ENCODE measurements at places on chromosomes 5 and 9.
A peak's percentile ranks its signal among the peaks of the same experiment; 100 is the strongest.

- no peak for DNase-seq
Observed at GRCh38 chr5:5929291-5930020, 448.9 kb downstream of the MED10 start.

DNA sequence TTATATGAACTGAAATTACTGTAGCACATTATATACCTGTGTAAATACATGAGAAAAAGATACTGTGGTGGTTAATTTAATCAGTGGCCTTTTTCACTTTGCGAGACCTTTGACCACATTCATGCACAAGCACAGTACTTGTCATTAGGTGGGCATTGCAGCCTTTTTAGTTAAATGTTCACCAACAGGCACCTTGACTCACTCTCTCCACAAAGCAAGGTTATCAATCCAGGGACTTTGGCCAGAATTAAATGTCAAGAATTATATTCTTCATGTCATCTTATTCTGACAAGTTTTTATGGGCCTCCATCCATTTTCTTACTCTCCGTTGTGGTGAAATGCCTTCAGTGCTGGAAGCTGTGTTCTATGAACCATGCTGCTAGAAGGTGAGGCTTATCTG lies 72.2 kb downstream of the AOPEP start:
- DNase-seq: no peak

DNA sequence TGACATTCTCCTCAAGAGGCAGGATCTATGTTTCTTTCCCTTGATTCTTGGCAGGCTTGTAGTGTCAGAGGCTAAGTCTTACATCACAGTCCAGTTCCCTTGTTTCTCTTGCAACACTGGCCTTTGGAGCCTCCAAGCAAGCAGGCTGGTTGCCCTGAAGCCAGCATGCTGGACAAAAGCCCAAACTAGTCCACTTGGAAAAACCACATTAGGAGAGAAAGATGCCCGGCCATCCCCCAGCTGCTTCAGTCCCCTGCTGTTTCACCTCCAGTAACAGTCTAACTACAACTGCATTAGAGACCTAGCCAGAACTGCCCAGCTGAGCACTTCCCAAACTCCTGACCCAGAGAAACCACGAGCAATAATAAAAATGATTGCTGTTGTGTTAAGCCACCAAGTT lies 87.6 kb downstream of the ADAMTS6 start:
- peak; percentile 95 for DNase-seq

- no peak for DNase-seq
Observed at GRCh38 chr9:101232405-101232977, 152.3 kb downstream of the BAAT start.

DNA sequence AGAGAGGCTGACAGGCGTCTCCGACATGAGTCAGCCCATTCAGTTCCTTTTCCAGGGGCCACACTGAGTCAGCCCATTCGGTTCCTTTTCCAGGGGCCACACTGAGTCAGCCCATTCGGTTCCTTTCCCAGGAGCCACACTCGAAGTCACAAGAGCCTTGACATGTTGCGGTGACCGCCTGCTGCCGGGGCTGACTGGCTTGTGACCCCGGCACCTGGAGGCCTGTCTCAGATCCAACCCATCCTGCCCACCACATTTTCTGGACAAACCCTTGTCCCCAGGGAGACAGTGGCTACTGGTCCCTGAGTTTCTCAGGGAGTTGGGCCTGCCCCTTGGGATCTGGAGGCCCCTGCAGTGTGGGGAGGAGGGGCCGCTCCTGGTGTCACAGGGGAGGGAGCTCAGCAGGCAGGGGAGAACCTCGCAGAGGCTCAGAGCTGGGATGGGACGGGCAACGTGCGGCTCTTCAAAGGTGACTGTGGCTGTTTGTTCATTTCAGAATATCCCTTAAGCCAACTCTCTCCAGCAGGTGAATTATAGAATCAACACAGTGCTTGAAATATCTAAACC lies 40.5 kb upstream of the LPCAT1 start:
- DNase-seq: no peak

DNA sequence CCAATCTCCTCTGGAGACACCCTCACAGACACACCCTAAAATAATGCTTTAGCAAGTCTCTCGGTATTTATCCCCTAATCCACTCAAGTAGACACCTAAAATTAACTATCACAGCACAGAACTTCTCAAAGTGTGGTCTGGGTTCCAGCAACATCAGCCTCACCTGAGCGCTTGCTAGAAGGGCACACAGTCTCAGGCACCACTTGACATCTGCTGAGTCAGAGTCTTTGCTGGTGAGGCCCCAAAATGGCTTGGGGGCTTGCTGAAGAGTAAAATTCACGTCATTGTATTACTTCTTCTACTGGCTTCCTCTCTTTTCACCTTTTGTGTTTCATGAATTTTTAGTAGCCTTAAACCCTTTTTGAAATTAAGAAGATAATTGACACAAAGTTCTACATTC lies 9.0 kb downstream of the FOXB2 start:
- no peak for DNase-seq

DNA sequence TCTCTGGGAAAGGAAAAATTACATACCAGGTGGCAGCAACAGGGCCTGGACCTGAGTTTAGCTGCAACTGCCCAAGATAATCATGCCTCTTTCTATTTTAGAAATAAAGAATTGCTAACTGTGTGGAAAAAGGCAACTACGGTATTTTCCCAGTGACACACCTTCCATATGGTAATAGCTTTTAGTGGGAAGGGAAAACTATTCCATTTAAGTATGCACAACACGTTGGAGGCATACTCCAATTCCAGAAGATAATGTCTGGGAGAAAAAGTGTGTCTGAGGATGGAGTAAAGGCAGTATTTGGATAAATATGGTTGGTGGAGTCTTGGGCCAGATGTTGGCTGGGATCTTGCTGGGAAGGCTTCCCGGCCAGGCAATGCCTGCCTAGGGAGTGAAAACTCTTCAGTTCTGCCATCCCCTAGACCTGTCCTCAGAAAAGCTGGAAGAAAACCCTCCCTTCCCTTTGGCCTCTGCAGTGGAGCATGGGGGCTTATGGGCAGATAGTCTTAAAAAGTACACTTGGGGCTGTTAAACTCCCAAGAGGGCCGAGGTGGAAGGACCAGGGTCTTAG lies 40.6 kb downstream of the SH3PXD2B start:
- no peak for DNase-seq

GRCh38 chr5:119033135-119033534 lies 37.8 kb upstream of the DMXL1 start:
- no peak for DNase-seq

GRCh38 chr5:174903172-174903732 lies 178.9 kb downstream of the MSX2 start:
- no peak for DNase-seq

GRCh38 chr5:157046041-157046440 lies 12.9 kb downstream of the HAVCR1 start:
- no peak for DNase-seq

DNA sequence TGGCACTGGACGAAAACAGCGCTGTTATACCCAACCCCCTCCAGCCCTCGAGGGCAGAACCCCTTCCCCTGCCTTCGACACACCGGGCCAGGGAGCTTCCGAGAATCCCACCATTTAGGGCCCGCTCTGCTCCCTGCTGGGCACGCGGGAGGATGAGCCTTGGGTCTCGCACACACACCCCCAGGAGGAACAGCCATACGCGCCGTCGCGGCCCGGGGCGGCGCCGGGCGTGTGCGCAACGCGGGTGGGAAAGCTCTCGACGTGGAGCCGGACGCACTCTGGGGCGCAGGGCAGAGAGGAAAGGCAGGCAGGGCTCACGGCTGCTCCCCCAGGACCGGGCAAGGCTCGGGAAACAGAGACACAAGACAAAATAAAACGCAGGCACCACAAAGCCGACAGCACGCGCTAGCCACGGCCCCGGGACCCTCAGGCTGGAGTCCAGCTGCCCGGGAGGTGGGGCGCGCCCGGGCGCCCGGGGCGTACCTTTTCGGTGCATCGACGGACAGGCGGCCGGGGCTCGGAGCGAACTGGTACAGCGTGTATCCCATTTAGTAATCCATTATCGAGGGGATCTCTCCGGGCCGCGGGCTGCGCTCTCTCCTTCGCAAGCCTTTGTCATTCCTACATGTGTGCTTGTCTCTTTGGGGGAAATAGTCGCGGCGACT lies 789 bp downstream of the SEMA6A start:
- no peak for DNase-seq

DNA sequence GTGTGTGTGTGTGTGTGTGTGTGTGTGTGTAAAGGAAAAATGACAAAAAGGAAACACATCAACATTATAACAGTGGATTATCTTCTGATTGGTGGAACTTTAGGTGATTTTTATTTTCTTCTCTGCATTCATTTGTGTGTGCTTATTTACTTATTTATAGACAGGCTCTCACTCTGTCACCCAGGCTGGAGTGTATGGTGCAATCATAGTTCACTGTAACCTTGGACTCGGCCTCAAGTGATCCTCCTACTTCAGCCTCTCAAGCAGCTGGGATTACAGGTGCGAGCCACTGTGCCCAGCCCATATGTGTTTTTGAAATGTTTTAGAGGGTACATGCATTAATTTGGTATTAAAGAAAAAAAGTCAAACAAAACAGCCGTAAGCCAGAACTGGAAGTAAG lies 39.1 kb downstream of the FAT2 start:
- DNase-seq: no peak

GRCh38 chr9:133182151-133182550 lies 18.4 kb upstream of the GBGT1 start:
- DNase-seq: no peak

DNA sequence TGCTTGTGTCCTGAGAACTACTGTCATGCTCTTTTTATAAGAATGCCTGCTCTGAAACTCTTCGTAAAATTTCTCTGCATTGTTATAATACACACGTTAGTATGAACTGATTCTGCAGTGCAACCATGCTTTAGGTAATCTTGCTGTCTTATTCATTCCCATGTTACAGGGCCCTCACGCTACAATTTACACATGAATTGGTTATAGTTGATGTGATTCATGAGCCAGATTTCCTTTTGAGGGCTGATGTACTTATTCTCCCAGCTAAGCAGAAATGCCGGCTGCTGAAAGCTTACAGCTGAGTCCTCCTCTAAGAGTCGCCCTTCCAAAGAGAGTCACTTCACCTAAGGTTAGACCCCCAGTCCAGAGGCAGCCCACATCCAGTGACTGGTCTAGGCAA lies 233.5 kb upstream of the PCSK5 start:
- no peak for DNase-seq

DNA sequence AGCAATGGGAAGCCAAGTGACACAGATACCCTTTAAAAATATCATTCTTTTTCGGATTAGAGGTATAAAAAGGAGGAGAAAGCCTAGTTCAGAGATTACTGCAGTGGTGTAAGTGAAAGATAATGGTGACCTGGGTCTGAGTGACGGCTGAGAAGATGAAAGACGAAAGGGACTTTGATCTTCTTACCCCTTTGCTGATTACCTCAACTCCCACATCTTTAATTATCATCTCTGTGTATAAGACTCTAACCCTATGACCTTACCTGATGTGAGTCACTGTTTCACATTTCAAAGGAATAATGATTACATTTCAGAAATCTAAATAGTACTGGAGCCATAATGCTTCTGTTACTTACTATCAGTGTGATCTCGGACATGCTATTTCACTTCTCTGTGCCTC lies 21.4 kb upstream of the CCNO start:
- no peak for DNase-seq

GRCh38 chr5:135053278-135053677 lies 19.2 kb upstream of the PITX1 start:
- no peak for DNase-seq

GRCh38 chr5:75707911-75708509 lies 9.2 kb downstream of the POC5 start:
- no peak for DNase-seq

GRCh38 chr9:69207503-69207902 lies 33.4 kb downstream of the TJP2 start:
- DNase-seq: no peak

DNA sequence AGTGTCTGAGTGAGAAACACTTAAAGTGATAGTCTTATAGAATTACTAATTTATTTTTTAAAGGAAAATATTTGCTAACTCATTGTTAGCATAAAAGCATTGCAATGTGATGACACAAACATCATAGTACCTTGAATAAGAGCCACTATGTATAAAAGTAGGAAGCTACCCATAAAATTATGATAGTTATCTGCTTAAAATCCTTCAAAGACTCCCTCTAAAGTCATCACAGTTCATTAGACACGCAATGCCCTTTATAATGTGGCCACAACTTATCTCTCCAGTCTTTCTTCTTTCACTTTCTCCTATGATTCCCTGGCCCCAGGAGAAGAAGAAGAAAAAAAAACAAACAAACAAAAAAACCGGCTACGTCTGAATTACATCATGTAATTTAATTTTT lies 1144.0 kb upstream of the NUDT12 start:
- DNase-seq: no peak

DNA sequence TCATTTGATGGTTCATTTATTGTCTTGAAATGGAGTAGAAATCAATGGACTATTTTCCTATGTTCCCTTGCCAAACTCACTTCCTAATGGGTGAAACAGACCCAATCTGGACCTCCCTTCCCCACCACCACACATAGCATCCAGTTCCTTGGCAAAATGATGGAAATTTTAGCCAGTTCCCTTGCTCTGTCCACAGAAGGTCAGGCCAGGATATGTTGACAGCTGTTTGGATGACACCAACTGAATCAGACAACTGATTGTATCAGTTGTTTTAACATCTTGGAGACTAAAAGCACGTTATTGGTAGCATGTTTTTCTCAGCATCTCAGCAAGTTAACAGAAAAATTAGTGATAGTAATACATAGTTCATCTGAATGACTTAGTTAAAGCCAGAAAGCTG lies 534.8 kb downstream of the PSAT1 start:
- DNase-seq: no peak

DNA sequence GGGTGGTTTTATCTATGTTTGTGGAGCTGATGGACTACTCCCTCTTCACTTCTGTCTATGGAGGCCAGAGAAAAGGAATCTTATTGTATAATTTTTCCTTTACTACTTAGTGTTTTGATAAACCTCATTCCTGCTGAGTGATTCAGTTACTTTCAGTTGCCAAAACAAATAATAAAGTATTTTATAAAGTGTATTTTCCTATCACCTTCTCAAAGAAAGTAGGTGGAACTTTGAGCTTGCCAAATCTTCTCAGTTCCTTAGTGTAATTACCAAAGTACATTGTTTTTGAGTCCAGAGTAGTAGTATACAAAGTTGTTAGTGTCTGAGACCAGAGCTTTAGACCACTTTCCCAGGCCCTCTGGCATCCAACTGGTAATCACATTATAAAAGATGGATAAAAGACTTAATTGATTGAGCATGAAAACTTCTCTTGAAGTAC lies 13.5 kb downstream of the RABGAP1 start:
- no peak for DNase-seq

GRCh38 chr9:9612270-9612669 lies 1000.5 kb downstream of the PTPRD start:
- no peak for DNase-seq

- DNase-seq: peak; percentile 71
Observed at GRCh38 chr5:59021286-59021673, 438.4 kb downstream of the RAB3C start.

GRCh38 chr5:33772380-33772897 lies 119.4 kb downstream of the ADAMTS12 start:
- no peak for DNase-seq

- no peak for DNase-seq
Observed at GRCh38 chr9:87497604-87498045, at the start of gene DAPK1. DAPK1 (plus strand) TSS chr9:87497867; CDS start chr9:87499078, 1,211 bp downstream.
